ENCODE measurements at places on chromosomes 3 and 15.

GRCh38 chr3:117184574-117184973 is 475.0 kb downstream of the TUSC7 start:
- DNase-seq: no peak

DNA sequence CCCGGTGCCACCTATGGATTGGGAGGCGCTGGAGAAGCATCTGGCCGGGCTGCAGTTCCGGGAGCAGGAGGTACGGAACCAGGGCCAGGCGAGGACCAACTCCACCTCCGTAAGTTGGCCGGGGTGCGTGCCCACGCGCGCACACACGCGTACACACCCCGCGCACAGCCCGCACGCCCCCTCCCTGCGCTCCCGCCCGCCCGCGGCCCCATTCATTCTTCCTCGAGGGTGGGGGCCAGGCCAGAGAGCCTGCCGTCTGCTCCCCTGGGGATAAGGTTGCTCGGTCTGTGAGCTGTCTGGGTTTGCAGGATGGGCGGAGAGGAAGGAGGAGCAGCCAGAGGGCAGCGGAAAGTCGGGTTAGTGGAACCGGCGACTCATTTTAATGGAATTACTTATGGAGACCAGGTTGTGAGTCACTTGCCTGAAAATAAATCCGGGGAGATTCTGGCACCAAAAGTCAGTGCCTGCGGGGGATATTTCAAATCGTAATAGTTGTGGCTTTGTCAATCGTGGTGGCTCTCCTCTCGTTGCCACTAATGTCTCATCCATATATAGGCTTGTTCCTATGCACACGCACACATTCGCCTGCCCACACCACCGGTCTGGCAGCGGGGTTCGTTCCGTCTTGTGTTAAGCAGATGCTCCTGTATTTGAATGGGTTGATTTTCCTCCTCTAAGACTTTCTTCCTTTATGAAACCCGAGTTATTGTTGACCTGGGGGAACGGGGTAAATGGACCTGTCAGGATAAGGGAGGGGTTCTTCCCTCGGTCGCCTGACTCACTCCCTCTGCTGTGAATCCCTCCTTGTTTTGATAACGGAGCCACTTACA is 223.4 kb upstream of the IL12A start:
- peak; percentile 41 for DNase-seq

DNA sequence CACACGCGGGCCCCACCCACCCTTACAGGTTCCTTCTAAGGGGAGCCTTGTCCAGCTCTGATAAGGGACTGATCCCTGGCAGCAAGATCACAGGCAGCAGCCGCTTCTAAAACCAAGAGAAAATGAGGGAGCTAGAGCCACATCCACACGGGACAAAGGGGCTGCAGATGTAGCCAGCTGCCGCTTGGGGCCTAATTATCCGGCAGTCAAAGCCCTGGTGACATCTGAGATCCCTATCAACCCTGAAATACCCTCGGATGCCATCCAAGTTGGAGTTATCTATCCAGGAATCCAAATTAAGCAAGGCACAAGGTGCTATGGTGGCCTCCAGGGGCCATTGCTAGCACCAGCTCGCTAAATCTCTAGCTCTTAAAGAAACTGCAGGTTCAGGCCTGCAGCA is 248.3 kb downstream of the VPS13C start:
- no peak for DNase-seq

DNA sequence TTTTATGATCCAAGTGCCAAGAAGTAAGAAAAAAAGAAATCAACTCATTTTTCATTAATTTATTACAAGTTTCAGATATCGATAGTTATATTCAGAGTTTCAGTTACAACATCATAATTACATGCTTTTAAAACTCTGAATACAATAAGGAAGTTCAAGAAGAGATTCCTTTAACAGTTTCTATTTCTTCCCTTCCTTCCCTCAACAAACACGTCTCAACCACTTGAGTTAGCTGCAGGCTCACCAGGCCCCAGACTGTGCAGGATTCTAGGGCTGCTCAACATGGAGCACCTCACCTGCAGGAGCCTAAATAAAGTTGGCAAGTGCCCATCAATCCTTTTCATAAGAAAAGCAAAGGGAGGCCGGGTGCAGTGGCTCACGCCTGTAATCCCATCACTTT is 79.2 kb upstream of the FNDC3B start:
- no peak for DNase-seq

DNA sequence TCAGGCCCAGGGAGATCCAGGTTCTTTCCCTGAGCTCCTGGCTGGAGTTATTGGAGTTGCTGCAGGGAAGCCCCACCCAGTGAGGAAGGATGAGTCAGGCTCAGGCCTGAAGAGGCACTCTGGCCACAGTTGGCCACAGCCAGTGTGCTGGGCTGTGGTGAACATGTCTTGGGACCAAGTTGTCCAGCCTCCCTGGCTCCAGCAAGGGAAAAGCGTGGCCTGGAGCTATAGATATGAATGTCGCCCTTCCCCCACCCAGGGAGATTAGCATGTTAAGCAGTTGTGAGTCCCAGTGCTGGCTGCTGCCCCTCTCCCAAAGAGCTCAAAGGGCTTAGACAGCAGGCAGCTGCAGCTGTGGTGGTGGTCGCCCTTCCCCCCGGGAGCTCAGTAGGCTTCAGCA is 963.2 kb downstream of the ROBO2 start:
- no peak for DNase-seq

- DNase-seq: no peak
Observed at GRCh38 chr3:75224412-75224811, 439.7 kb upstream of the FRG2C start.

Data from stomach (tissue), 19 donors.